Motor neuron (in vitro differentiated cells): ENCODE measurements at places on chromosomes 13 and 19. TPM values are rescaled to one million over a fixed set of nuclear protein-coding genes. Genes with fewer than 3 reads are reported as not detected.

KIR3DL1 gene
- 0.41 TPM in 1 of 2 replicates, not detected in the other for total RNA-seq

TINCR gene
- total RNA-seq = 0.54 and 1.9 TPM in 2 replicates

FXYD1 gene
- total RNA-seq = 7.2 and 10.3 TPM in 2 replicates

GARIN5A gene
- total RNA-seq = 1.1 and 1.2 TPM in 2 replicates

ZNF723 gene
- not detected in 2 replicates for total RNA-seq

ETV2 gene
- total RNA-seq = 0.70 and 1.1 TPM in 2 replicates

ZNF560 gene
- total RNA-seq = 0.11 and 0.15 TPM in 2 replicates

CRX gene
- total RNA-seq = 0.22 and 2.9 TPM in 2 replicates

ADGRE3 gene
- total RNA-seq = not detected in 2 replicates

CFAP97D2 gene
- 0.73 TPM in 1 of 2 replicates, not detected in the other for total RNA-seq

C5AR2 gene
- 0.04 and 0.09 TPM in 2 replicates for total RNA-seq

ZNF471 gene
- 0.15 and 0.80 TPM in 2 replicates for total RNA-seq
